Stimulated activated CD4-positive, alpha-beta T cell treated with anti-CD3 and anti-CD28 coated beads, TNF-alpha, amount 100 ng/mL, for 4 hours (primary cell): ENCODE measurements at places on chromosomes 16 and 17.

- DNase-seq = no peak
Observed at GRCh38 chr17:77770331-77771105, 188.0 kb upstream of the TNRC6C start.

GRCh38 chr17:20012017-20012536, 2.9 kb downstream of the SPECC1 start:
- no peak for DNase-seq

DNA sequence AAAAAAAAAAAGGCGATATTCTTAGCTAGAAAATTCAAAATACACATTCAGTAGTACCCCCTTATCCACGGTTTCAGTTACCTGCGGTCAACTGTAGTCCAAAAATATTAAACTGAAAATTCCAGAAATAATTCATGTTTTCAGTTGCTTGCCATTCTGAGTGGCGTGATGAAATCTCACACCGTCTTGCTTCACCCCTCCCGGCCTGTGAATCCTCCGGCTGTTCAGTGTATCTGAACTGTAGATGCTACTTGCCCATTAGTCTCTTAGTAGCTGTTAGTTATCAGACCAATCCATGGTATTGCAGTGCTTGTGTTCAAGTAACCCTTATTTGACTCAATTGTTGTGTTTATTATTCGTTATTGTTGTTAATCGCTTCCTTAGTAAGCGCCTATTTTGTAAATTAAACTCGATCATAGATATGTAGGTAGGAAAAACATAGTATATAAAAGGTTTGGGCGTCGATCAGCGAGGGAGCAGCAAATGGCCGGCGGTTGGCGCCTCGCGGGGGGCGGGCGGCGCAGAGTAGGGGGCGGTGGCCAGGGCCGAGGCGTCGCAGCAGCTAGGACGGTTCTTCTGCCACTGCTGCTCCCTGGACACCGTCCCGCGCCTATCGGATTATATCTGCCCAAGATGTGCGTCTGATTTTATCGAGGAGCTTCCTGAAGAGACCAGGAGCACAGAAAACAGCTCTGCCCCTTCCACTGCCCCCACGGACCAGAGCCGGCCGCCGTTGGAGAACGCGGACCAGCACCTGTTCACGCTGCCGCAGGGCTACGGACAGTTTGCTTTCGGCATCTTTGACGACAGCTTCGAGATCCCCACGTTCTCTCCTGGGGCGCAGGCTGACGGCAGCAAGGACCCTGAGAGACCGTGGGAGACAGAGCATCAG, 39.8 kb upstream of the AKAP1 start:
- no peak for DNase-seq

DNA sequence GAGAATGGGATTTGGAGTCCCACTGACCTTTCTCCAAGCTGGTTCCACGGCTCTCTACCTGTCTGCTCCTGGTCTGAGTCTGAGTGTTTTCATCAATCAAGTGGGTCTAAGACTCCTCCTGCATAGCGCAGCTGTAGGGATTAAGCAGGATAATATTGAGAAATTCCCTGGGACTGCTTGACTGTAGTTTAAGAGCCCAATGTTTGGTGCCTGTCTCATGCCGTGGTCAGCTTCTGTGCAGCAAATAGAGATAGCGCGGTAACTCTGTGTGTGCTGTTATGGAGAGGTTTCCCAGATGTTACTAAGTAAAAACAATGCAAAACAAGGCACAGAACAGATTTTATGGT, 21.4 kb downstream of the RPTOR start:
- DNase-seq = no peak

GRCh38 chr16:35298460-35299243, 1839.2 kb downstream of the TP53TG3F start:
- DNase-seq = no peak

GRCh38 chr16:78490847-78491246, 391.4 kb downstream of the WWOX start:
- DNase-seq = no peak

GRCh38 chr16:83513008-83513755, 294.6 kb upstream of the HSBP1 start:
- no peak for DNase-seq

GRCh38 chr17:48169926-48170325, 62.4 kb downstream of the SNX11 start:
- no peak for DNase-seq
